Fibroblast of skin of scalp (primary cell): ENCODE measurements at places on chromosomes 11 and 22.

- no peak for DNase-seq
Measured at GRCh38 chr22:50216684-50217520, 16.1 kb downstream of the SELENOO start.

DNA sequence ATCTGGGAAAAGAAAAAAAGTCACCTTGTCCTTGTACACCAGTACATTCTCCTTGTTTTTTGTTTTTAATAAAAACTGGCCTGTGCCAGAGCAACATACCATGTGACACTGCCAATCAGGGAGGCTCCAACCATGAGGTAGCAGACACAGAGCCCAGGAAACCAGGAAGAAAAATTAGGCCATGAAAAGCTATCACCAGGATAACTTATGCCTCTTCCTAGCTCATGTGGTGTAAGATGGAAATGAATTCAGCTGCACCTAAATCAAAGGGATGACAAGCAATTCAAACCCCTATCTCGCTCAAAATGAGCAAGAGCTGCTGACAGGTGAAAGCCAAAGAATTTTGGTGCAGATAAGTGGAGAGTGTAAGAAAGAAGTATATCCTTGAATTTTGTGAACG is 7.7 kb downstream of the DRD2 start:
- no peak for DNase-seq

DNA sequence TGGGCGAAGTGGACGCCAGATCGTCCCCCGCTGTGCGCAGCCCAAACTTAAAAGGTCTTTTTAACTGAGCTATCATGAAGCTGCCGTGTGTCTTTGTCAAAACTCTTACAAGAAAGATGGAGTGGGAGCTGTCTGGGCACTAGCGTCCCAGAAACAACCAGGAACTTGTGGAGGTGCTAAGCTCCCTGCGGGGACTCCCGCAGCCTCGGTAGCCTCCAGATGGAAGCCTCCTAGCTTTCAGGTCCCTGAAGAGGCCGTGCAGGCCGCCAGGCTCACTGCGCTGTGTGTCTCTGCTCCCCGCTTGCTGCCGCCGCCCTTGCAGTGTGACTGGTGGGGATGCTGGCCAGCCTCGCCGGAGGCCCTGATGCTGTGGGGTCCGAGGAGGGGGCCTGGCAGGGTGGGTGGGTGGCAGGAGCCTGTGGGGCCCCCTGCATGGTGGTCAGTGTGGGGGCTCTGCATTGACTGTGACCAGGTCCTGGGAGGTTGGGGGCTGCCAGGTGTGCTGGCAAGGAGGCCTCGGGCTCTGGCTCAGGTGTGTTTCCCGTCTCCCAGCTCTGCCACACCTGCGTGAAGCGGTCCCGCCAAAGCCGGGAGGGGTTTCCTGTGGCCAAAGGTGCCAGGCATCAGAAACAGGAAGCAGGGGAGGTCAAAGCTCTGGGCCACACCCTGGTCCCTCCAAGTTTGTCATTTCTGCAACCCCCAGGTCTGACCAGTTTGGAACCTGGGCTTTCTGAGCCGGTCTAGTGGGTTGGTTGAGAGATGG is 1.2 kb downstream of the TRABD start:
- DNase-seq = no peak

GRCh38 chr11:133579165-133580031 is 47.1 kb upstream of the OPCML start:
- DNase-seq = no peak

- no peak for DNase-seq
Measured at GRCh38 chr11:13040969-13041561, 31.9 kb downstream of the RASSF10 start.

DNA sequence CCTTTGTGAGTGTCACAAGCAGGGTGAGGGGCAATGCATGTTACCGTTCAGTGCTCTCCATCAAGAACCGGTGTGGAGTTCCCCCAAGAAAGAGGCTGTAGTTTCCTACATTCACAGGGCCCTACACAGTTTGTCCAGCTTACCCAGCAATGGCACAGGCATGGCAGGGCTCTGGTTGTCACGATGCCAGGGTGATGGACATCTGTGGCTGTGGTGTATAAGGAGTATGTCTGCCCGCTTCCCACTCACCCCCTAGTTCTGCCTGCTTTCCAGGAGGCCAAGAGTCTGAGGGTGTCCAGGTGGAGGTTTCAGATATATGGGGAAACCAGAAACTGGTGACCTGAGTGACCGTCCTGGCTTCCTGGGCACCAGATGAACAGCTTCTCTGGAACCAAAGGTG is 116.1 kb downstream of the PKNOX2 start:
- no peak for DNase-seq

GRCh38 chr11:69207165-69207889 is 51.6 kb downstream of the SMIM38 start:
- DNase-seq = no peak
